ENCODE measurements at places on chromosomes 11 and 22.
A peak's percentile ranks its signal among the peaks of the same experiment; 100 is the strongest.

DNA sequence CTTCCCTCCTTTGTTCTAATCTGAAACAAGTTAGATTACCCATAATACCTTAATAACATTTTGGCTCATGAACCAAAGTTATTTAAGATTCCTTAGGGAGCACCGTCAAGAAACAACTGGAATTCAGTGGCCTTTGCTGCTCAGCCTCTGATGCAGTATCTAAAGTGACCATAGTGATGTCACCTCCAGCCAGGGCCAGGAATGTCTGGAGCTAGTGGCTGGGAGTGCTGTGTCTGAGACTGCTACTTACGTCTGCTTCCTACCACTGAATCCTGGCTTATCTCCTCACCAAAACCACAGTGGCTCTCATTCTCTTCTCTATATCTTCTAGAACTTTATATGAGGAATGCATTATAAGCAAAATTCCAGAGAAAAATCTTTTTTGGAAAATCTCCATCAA, 658.0 kb downstream of the DLG2 start:
- no peak for DNase-seq
- no peak overlapping the region for H3K4me3 ChIP-seq
- H3K36me3 ChIP-seq: no peaks in the 10 kb centered on the region
- H3K4me1 ChIP-seq: peaks cover 10% of the 10 kb centered on the region
- no peaks in the 10 kb centered on the region for H3K27me3 ChIP-seq
- no peak overlapping the region for H3K27ac ChIP-seq

GRCh38 chr11:21119411-21119810, 450.0 kb downstream of the NELL1 start:
- no peak overlapping the region for H3K27ac ChIP-seq
- no peak overlapping the region for H3K4me3 ChIP-seq
- peaks cover 6% of the 10 kb centered on the region for H3K4me1 ChIP-seq
- no peak for DNase-seq

DNA sequence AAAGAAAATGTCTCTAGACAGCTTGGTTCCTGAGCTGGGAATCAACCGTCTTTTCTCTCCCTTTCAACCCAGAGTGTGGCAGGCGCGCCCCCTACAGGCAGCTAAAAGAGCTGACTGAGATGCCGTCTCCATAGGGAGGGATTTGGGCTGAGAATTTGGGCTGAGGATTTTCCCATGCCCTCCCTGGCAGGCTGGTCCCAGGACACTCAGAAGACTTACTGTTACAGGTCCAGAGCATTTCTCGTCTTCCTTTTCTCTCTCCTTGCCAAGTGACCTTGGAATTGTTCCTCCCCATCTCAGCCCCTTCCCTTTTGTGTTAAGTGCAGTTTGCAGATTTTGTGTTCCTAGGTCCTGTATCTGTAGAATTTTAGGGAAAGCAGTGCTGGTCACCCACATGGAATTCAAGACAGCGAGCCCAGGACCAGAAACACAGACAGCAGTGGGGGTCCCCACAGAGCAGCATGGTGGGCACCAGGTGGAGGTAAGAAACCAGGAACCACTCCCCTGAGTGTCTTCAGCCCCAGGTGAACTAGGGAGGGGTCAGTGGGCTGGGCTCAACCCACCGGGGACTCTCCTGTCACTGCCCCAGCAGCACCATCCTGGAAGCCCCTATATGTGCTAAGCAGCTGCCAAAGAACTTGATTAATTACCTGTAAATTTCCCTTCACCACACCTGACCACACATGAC, 9.9 kb upstream of the IGLL5 start:
- no peak overlapping the region for H3K4me3 ChIP-seq
- no peak for DNase-seq
- H3K27me3 ChIP-seq: peaks cover 72% of the 10 kb centered on the region
- no peak overlapping the region for H3K27ac ChIP-seq
- H3K4me1 ChIP-seq: no peaks in the 10 kb centered on the region
- no peaks in the 10 kb centered on the region for H3K36me3 ChIP-seq

DNA sequence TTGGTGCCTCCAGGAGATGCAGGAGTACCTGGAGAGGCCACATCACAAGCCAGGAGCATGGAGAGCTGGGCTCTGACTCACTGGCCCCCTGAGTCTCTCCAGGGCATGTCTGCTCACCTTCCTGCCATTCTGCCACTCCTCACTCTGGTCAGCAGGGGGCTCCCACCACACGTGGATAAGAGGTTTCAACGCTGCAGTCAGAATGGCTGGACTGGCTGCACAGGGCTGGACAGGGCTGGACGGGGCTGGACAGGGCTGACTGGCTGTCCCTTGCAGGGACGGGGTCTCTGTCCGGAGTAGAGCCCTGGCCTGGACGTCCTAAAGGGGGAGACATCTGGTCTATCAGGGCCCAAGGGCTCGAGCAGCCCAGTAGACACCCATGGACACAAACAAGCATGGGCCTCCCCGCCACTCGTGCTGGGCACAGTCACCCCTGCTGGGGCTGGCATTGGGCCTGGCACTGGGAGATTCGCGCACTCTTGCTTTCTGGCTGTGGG, 34.6 kb downstream of the CYTH4 start:
- peak; percentile 53 for DNase-seq
- H3K36me3 ChIP-seq: no peaks in the 10 kb centered on the region
- H3K4me3 ChIP-seq: no peak overlapping the region
- peaks cover 15% of the 10 kb centered on the region for H3K4me1 ChIP-seq
- H3K27me3 ChIP-seq: peaks cover 36% of the 10 kb centered on the region

DNA sequence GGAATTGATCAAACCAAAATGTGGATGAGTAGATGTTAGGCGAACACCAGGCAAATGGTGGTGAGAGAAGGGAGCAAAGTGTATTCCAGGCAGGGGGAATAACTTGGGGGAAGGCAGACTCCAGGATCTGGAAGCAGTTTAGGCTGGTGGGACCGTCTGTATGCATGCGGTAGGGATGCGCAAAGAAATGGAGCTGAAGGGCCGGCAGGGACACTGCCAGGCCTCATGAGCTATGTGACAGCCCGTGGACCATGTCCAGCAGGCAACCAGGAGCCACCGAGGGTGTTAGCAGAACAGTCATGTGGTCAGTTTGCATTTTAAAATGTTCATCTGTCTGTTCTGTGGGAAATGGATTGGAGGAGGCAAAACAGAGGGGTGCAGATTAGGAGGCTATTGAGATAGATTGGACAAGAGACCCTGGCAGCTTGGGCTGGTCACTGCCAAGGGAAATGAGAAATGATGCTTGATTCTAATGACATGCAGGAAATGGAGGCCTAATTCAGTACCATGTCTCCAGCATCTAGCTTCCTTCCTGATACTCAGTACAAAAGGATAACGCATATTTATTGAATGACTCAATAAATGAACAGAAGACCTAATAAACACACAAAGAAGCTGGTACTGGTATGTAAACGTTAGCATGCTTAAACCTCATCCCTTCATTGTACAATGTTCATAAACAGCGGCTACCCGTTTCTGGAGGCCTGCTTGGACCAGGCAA, 412.4 kb downstream of the BUD13 start:
- no peak overlapping the region for H3K27ac ChIP-seq
- H3K27me3 ChIP-seq: peaks cover 57% of the 10 kb centered on the region
- no peaks in the 10 kb centered on the region for H3K36me3 ChIP-seq
- no peaks in the 10 kb centered on the region for H3K4me1 ChIP-seq
- DNase-seq: no peak

DNA sequence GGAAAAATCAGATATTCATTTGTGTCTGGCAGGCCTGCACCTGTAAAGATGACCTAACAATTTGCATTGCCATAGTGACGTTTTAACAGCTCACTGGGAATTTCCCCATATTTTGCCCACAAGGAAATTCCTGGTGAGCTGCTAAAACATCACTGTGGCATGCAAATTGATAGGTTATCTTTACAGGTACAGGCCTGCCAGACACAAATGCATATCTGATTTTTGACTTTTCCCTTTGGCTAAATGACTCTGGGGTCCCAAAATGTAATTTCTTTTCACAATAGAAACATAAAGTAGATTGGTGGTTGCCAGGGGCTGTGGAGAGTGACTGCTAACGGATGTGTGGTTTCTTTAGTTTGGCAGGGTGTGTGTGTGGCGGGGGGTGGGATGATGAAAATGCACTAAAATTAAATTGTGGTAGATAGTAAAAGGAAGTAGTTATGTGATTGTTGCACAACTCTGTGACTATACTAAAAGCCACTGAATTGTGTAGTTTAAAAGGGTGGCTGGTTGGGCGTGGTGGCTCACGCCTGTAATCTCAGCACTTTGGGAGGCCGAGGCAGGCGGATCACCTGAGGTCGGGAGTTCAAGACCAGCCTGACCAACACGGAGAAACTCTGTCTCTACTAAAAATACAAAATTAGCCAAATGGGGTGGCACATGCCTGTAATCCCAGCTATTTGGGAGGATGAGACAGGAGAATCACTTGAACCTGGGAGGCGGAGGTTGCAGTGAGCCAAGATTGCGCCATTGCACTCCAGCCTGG, 18.5 kb upstream of the FEZ1 start:
- peak overlapping the region; percentile 78 for H3K27ac ChIP-seq
- H3K27me3 ChIP-seq: peaks cover 3% of the 10 kb centered on the region
- H3K4me1 ChIP-seq: peaks cover 21% of the 10 kb centered on the region
- no peaks in the 10 kb centered on the region for H3K36me3 ChIP-seq

GRCh38 chr11:16603890-16604793, 134.3 kb upstream of the C11orf58 start:
- peak overlapping the region; percentile 87 for H3K4me3 ChIP-seq
- peaks cover 9% of the 10 kb centered on the region for H3K27me3 ChIP-seq
- peaks cover 45% of the 10 kb centered on the region for H3K4me1 ChIP-seq

DNA sequence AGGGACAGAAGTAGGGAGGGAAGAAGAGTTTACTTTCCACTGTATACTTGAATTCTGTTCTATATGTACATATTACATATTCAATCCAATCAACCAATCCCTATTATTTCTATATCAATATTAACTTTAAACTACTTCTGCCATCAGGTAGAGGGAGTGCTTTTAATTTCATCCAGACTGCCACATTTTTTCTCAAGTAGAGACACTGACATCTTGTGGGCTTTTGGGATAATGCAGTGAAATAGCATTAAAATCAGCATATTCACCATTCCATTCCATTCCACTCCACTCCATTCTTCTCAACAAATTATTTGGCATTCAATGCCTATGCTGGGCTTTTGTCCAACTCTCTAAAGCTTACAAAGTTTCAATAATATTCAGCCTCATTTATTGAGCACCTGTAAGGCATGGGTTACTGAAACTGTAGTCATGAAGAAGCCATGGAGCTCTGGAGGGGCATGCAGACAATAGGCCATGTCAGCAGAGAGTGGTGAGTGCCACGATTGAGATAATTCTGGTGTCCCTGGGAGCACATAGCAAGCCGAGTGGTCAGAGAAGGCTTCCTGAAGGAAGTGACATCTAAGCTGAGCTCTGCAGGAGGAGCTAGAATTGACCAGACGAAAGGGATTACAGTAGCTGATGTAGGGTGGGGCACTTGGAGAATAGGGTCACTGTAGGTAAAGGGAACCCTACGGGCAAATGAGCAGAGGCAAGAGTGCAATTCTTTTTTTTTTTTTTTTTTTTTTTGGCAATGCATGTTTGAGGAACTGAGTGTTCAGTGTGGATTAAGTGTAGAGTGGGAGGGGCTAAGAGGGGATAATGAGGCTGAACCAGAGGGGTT, 12.8 kb upstream of the CLPB start:
- H3K36me3 ChIP-seq: no peaks in the 10 kb centered on the region
- peaks cover 7% of the 10 kb centered on the region for H3K27me3 ChIP-seq
- no peak overlapping the region for H3K4me3 ChIP-seq
- no peak overlapping the region for H3K27ac ChIP-seq

- H3K4me1 ChIP-seq: peaks cover 10% of the 10 kb centered on the region
- H3K27ac ChIP-seq: no peak overlapping the region
- no peak for DNase-seq
- H3K36me3 ChIP-seq: no peaks in the 10 kb centered on the region
- peaks cover 87% of the 10 kb centered on the region for H3K27me3 ChIP-seq
- no peak overlapping the region for H3K4me3 ChIP-seq
Measured at GRCh38 chr11:35141571-35141971, 2.6 kb downstream of the CD44 start.

GRCh38 chr11:126564566-126564965, 209.1 kb downstream of the ST3GAL4 start:
- H3K27me3 ChIP-seq: peaks cover 77% of the 10 kb centered on the region
- DNase-seq: no peak
- no peaks in the 10 kb centered on the region for H3K4me1 ChIP-seq
- H3K4me3 ChIP-seq: no peak overlapping the region

- peak overlapping the region; percentile 100 for H3K27ac ChIP-seq
- H3K27me3 ChIP-seq: no peaks in the 10 kb centered on the region
- no peak for DNase-seq
- H3K4me3 ChIP-seq: peak overlapping the region; percentile 99
- peaks cover 3% of the 10 kb centered on the region for H3K36me3 ChIP-seq
Measured at GRCh38 chr11:65132238-65132987, 1.9 kb downstream of the SYVN1 start.

DNA sequence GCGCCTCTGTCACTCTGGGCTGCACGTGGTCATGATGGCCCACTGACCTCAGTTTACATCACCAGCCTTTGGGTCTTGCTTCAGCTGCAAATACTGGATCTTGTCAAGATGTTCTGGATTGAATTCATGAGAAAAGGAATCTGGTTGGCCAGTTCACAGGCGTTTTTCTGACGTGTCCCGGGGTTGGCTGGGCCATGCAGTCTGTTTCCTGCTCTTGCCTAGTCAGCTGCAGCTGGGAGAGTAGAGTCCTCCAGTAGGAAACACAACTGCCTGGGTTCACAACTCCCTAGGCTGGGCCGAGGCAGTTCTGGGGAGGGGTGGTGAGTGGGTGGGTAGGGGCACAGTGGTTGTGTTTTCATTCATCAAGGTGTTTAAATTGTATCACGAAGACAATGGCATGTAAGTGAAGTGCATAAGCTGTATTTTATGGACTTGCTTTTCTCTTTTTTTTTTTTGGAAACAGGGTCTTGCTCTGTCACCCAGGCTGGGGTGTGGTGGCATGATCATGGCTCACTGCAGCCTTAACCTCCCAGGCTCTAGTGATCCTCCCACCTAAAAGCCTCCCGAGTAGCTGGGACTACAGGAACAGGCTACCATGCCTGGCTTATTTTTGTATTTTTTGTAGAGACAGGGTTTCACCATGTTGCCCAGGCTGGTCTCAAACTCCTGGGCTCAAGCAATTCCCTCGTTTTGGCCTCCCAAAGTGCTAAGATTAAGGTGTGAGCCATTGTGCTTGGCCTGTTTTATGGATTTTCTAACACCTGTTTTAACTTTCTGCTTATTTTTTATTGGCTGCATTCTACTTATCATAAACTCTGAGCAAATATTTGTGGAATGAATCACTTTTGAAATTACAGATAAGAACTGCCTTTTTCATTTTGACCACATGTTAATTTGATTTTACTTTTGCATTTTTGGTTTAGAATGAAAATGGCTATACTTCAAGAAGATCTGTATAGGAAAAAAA, 54.0 kb upstream of the PITPNB start:
- H3K4me3 ChIP-seq: no peak overlapping the region
- H3K27ac ChIP-seq: peak overlapping the region; percentile 66
- H3K27me3 ChIP-seq: no peaks in the 10 kb centered on the region

DNA sequence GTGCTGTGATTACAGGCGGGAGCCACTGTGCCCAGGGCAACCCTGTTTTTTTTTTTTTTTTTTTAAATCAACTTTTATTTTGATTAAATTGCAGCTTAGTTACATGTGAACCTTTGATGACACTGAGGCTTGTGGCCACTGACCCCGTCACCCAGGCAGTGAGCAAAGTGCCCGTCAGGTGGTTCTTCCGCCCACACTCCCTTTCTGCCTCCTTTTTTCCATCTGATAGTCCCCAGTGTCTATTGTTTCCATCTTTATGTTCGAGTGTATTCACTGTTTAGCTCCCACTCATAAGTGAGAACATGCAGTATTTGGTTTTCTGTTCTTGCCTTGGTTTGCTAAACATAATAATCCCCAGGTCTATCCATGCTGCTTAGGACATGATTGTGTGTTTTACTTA, 110.9 kb upstream of the GRK3 start:
- H3K36me3 ChIP-seq: peaks cover 19% of the 10 kb centered on the region
- no peak for DNase-seq
- H3K4me1 ChIP-seq: peaks cover 31% of the 10 kb centered on the region
- H3K27ac ChIP-seq: no peak overlapping the region
- no peak overlapping the region for H3K4me3 ChIP-seq
- H3K27me3 ChIP-seq: no peaks in the 10 kb centered on the region
